GM10248 (cell line): ENCODE measurements at places on chromosomes 7 and 10.
A peak's percentile ranks its signal among the peaks of the same experiment; 100 is the strongest.

DNA sequence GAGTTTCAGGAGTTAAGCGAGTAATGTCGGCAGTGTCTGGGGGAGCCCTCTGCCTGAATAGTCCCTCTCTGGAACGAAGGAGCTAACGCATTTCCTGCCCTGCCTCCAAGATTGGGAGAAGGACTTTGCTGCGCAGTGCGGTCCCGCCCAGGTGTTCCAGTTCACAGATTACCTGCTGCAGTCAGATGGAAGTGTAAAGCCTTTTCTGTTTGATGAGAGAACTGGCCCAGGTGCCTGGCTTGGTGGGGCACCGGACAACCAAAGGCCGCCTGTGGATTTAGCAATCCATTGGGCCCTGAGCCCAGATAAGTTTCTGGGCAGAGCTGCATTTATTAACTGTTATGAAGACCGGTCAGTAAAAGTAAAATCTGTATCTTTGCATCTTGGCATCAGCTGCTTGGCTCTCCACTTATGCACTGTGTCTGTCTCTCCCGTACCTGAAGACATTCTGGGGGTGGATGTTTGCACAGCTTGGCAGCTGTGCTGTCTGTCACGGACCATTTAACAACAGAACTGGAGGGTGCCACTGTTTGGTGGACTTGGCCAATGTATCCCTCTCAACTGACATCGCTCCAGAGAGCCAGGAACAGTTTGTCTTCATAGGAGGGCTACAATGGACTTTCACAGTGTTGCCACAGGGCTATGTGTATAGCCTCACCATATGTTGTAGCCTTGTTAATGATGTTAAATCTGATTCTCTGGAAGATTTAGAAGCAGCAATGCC, 654.7 kb upstream of the ZWINT start:
- DNase-seq, result no peak

- no peak for DNase-seq
Measured at GRCh38 chr7:101919363-101920115, 102.1 kb downstream of the CUX1 start.

GRCh38 chr7:78141522-78142281, 343.1 kb downstream of the PHTF2 start:
- no peak for DNase-seq

GRCh38 chr7:145681159-145681558, 435.4 kb upstream of the CNTNAP2 start:
- DNase-seq, result no peak

- no peak for DNase-seq
Measured at GRCh38 chr7:111667488-111667887, 105.2 kb upstream of the IMMP2L start.

GRCh38 chr10:3873728-3874461, 88.9 kb upstream of the KLF6 start:
- DNase-seq, result peak; percentile 79

DNA sequence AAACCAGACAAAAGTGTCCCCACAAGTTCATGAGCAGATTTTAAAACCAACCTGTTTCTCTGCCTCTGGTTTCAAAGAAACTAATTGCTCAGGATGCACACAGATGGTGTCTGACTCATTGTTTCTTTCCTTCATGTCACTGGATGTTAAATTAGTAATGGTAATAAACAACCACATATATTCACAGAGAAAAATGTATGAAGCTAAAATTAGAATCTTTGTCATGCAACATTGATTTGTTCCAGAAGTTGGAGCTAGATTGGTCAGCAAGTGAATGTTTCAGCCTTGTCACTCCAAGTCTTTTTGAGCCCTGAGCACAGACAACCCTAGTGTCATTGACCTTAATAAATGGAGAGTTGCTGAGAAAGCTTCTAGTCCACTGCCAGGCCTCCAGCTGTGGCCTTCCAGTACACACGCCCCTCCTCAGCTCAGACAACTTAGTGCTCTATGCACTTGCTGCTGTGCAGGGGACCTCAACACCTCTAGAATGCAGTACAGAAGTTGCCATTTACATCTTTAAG, 175.9 kb downstream of the CCDC71L start:
- no peak for DNase-seq

GRCh38 chr7:110918949-110919548, 171.9 kb upstream of the LRRN3 start:
- no peak for DNase-seq

GRCh38 chr7:40299097-40299496, 164.3 kb downstream of the SUGCT start:
- DNase-seq, result no peak

DNA sequence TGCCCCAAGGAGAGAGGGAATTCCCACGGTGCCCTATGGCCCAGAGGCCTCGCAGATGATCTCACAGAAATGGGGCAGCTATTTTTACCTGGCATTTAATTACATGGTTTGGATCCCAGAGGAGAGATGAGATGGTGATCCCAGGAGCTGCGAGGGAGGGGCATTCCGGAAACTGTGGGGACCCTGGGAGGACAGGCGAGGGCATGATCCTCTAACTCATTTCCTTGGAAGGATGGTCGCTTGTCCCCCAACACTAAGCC, 9.4 kb downstream of the SH2B2 start:
- no peak for DNase-seq

GRCh38 chr10:10792681-10793080, 225.0 kb upstream of the CELF2 start:
- no peak for DNase-seq

- DNase-seq, result no peak
Measured at GRCh38 chr10:95034401-95034800, 34.9 kb downstream of the CYP2C8 start.

DNA sequence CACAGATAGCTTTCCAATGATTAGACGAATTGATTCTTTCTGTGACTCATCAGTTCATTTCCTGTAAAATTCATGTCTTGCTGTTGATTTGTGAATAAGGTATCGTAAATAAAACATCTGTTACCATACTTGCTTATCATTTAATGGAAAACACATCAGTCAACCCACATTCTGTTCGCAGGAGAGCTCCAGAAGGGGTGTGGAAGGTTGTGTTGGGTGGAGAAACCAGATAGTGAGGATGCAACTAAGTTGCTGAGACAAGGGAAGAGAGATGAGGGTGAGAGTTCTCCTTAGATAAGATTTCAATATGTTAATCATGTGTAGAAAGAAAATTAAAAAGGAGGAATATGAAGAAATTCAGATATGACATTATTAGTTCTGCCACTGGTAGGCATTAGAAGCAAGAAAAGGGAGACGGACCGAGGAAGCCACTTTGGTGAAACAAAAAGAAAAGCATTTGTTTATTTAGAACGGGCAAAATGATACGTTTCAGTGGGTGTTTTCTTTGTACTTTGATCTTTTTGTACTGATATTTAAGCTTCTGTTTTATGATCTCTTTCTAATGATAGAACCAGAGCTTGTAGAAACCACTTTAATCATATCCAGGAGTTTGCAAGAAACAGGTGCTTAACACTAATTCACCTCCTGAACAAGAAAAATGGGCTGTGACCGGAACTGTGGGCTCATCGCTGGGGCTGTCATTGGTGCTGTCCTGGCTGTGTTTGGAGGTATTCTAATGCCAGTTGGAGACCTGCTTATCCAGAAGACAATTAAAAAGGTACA, 7.8 kb downstream of the CD36 start:
- no peak for DNase-seq

DNA sequence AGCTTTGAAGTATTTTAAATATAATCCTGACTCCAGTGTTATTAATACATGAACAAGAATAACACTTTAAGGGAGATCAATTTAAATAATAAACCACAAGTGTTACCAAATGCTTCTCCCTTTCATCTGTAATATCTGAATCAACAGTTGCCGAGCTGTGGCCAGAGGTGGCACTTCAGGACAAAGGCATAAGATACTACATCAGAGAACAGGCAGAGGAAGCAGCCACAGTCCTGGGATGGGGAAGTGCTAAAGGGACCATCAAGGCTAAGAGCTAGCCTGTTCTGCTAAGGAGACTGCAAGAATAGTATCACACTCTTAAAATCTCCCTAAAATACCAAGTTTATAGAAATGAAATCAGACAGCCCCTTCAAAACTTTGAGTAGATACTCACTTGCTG, 378.2 kb upstream of the PRKCQ start:
- no peak for DNase-seq

GRCh38 chr7:132065989-132066603, 509.7 kb upstream of the PODXL start:
- no peak for DNase-seq

DNA sequence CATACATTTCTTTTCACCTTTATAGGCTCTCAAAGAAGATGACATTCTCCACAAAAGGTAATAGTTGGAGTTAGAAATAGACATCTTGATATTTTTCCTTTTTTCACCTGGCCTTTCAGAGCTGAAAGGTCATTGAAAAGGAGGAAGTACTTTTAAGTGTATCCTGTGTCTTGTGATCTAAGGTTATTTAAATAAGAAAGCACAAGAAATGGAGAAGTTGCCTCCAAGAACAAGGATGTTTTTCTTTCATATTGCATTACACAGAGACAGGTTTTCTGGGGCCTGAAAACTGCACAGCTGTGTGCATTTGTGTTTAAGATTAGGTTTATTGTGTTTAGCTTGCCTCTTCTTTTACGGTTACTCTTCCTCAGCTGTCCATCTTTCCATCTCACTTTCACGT, 103.4 kb upstream of the SEMA3D start:
- no peak for DNase-seq

DNA sequence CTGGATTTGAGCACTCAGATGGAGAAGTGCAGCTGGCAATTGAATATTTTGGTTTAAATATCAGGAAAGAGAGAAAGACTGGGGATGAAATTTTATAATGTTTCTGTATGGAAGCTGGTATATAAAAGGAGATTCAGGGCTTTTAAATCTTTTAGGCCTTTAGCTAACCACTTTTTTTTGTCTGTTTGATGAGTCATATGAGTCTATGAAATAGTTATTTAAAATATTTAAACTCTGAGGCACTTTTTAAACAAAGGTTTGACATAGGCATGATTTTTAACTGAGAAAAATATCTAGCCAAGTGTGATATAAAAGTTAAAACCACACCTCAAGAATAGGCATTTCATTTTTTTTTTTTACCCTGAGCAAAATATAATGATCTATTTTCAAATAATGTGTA, 944.3 kb downstream of the GATA3 start:
- no peak for DNase-seq

GRCh38 chr7:29424295-29424983, 139.2 kb upstream of the PRR15 start:
- no peak for DNase-seq

- DNase-seq, result peak; percentile 35
Measured at GRCh38 chr10:45249978-45250693, 65.3 kb downstream of the OR13A1 start.

- DNase-seq, result no peak
Measured at GRCh38 chr7:64581926-64582894, 19.3 kb upstream of the ZNF680 start.

DNA sequence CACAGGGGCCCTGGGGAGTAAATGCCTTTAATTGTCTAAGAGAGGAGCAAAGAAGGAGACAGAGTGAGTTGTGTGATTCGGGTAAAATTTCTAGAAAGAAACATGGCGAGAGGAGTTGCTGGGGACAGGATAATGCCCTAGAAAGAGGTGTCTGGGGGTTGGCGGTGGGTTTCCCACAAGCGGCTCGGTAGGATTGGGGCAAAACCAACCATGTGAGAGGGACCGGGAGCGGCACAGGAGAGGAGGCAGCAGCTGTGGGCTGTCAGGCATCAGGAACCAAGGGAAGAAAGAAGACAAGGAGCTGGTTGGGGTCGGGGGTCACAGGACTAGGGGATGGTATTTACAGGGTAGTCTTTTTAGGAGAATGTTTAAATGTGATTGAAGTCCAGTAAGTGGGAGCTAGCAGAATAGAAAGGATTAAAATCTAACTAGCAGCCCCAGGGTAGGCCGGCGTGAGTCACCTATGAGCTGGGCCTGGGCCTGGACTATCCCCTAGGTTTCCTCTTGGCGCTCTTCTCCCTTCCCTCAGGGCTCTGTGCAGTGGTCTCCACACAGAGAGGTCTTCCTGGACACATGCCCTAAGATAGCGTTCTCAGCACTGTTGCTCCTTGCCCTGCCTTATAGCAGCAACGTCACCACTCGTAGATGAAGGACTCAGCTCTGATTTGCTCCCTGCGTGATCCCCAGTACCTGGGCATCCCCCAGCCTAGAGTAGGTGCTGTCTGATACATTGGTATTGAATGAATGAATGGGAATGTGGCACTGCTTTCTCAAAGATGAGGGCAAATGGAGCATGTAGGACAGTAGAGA, 32.6 kb downstream of the IKZF1 start:
- DNase-seq, result no peak

GRCh38 chr10:4658777-4659176, 167.2 kb upstream of the AKR1E2 start:
- DNase-seq, result no peak

DNA sequence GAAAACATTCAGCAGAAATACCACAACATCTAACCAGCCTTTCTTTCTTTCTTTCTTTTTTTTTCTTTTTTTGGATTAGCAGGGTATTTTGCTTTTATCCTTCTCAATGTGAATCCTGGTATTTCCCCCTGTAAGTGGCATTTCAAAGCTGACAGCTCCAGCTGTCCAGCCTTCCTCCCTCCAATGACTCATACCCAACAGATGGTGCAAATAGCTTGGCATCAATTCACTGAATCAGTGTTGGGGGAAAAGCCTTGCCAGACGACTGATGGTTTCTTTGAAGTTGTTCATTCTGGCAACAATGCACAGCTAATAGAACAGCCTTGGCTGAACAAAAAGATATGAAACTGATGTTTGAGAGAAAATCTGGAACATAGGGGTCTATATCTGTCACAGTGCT, 316.8 kb upstream of the STEAP1 start:
- DNase-seq, result no peak

DNA sequence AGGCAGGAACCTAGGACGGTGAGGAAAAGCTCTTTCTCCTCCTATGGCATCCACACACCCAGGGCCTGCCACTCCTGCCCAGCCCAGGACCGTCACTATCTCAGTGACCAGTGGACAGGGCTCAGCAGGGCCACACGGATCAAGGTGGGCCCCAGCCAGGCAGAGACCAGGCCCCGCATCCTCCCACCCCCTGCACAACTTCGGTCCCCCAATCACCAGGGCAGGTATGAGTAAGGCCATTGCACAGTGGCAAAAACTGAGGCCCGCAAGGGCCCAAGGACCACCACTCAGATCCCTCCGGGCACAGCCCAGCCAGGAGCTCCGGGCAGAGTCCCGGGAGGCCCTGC, 30.3 kb downstream of the OAT start:
- DNase-seq, result no peak

GRCh38 chr7:108463613-108464012, 7.4 kb upstream of the NRCAM start:
- no peak for DNase-seq

DNA sequence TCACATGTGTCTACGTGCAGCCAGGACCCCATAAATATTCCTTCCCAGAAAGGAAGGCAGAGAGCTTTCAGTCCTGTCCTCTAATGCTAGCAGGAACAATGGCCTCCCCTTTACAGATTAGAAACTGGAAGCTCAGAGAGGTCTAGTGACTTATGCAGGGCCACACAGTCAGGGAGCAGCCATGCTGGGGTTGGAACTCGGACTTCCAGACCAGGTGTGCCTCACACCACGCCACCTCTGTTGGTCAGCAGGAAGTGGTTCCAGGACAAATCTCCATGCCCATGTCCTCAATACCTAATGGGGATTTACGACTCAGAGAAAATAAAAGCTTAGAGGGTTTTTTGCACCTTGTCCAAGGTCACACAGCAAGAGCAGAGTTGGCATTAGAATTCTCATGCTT, 378.9 kb downstream of the RPS24 start:
- no peak for DNase-seq
